M059J (cell line): ENCODE measurements at places on chromosomes 6 and 20. TPM values are rescaled to one million over a fixed set of nuclear protein-coding genes. Genes with fewer than 3 reads are reported as not detected.
A peak's percentile ranks its signal among the peaks of the same experiment; 100 is the strongest.

- no peak for DNase-seq
Observed at GRCh38 chr6:156850353-156850752, 73.2 kb downstream of the ARID1B start.

DNA sequence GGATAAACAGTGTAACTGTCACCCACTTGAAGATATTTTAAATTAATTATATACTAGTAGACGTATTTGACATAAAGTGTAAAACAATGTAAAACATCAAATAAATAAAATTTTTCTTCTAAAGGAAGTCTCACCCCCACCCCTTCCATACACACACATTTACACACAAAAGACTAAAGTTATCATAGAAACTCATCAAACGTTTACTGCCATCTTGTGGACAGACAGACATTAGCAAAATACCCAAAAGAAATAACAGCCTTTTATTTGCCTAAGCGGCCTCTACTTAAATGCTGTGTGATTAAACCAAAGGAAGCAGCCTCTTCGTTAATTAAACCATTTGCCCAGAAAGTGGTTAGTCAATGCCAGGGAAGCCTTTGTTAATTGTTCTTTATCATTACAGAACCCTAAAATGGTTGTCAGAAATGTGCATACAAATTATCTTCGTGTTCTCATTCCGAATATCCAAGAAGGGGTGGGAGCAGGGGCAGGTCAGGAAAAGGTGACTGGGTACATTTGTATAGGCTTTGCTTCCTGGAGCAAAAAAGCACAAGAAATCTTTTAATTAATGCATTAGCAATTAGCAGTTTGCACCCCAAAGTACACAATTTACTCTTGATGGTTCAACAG, 176.2 kb upstream of the SASH1 start:
- DNase-seq = peak; percentile 68

- DNase-seq = peak; percentile 26
Observed at GRCh38 chr20:45470262-45470931, 844 bp downstream of the WFDC2 start.

- no peak for DNase-seq
Observed at GRCh38 chr20:2653556-2654383, 1.3 kb downstream of the NOP56 start.

DNA sequence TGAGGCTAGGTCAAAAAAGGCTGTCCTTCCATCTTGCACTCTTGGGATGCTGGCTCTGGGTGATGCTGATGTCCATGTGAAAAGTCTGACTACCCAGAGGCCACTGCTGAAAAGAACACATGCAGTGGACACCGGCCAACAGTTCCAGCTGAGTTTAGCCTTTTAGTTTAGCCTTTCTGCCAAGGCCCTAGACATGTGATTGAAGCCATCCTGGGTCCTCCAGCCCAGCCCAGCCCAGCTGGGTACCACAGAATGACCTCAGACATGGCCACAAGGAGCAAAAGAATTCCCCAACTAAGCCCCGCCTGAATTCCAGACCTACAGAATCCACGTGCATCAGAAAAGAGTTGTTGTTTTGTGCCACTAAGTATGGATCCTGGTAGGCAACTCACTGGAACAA, 17.4 kb downstream of the PIGT start:
- DNase-seq = peak; percentile 51

The EGFL8 gene
- 0.89 and 1.6 TPM in 2 replicates for total RNA-seq

The GPX5 gene
- not detected in 2 replicates for total RNA-seq

- no peak for DNase-seq
Observed at GRCh38 chr6:129382916-129383315, 327.1 kb downstream of the ARHGAP18 start.

The DYNLT2 gene
- 0.76 and 1.1 TPM in 2 replicates for total RNA-seq

The OR12D1 gene
- total RNA-seq = not detected in 2 replicates

The GRM1 gene
- total RNA-seq = 0.02 TPM in 2 replicates

GRCh38 chr6:143882401-143882930, 18.2 kb downstream of the ZC2HC1B start:
- no peak for DNase-seq
